Camera-type eye (tissue), 1 donor: ENCODE measurements at places on chromosomes 5 and 9. TPM values are rescaled to one million over a fixed set of nuclear protein-coding genes. Genes with fewer than 3 reads are reported as not detected.

The PCDHGC4 gene
- 25.1 TPM for total RNA-seq

The NELFB gene
- 39.1 TPM for total RNA-seq

The ANKRD18A gene
- total RNA-seq = 4.6 TPM

The CNTNAP3B gene
- 39.9 TPM for total RNA-seq

The ROR2 gene
- 24.1 TPM for total RNA-seq

The CYLC2 gene
- not detected for total RNA-seq

The LMNB1 gene
- total RNA-seq = 106 TPM

The SLC12A7 gene
- 31.1 TPM for total RNA-seq

The SLC25A2 gene
- total RNA-seq = not detected

The EPB41L4B gene
- 8.9 TPM for total RNA-seq

The IFNK gene
- total RNA-seq = not detected

The NTRK2 gene
- total RNA-seq = 70.8 TPM

The FCN1 gene
- total RNA-seq = 4.9 TPM

The TRIM41 gene
- 20.4 TPM for total RNA-seq

The TLN1 gene
- total RNA-seq = 160 TPM

The CCDC152 gene
- 6.1 TPM for total RNA-seq
